ENCODE measurements at places on chromosomes 13 and 19.

GRCh38 chr13:98349731-98350305 lies 172.7 kb upstream of the RNF113B start:
- DNase-seq: no peak

- no peak for DNase-seq
Observed at GRCh38 chr19:18204394-18205199, 755 bp upstream of the RAB3A start.

DNA sequence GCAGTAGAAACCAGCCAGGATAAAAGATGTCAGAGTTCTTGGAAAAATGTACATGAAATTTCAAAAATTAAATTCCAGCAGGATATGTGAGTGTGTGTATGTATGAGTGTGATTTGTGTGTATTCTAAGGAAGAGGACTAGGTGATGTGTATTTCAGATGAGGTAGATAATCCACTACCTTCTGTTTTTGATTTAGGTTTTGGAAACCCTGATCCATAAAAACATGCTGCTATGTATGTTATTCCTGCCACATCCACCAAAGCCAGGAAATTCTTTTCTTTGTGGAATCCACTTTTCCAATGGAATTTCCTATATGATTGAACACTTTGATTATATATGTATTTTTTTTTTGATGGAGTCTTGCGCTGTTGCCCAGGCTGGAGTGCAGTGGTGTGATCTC lies 276.9 kb downstream of the UQCRFS1 start:
- no peak for DNase-seq

DNA sequence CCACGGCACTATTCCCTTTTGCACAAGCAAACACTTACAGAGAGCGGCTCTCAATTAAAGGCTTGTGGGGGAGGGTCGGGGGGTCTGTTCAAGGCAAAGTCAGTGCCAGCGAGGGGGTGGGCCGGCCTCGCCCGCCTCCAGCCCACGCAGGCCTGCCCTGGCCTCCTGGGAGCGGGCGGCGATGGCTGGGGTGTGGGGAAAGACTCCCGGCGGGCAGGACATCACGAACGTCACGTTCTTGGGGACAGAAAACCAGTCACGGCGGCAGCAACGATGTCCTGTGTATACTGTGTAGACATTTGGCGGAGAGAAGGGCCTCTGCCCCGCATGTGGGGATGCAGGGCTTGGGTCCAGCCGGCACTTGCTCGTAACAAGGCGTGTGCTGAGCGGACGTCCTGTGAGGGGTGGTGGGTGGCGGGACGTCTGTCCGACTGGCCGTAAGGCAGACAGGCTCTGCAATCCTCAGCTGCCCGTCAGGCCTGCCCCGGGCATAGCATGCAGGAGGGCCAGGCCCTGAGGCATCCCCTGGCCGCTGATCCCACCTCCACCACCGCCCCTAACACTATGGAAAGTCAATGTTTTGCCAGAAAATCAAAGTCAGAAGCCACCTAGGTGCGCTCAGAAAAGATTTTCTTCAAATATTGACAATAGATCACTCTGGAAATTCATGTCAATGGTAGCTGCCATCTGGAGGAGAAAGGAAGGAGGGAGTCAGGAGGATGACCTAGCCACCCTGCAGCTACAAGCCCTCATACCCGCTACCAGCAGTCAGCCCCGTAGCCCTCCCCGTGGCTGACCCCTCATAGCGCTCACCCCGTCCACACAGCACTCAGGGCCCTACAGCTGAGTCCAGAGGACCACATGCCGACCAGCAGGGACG lies 5.8 kb upstream of the EPHX3 start:
- no peak for DNase-seq

DNA sequence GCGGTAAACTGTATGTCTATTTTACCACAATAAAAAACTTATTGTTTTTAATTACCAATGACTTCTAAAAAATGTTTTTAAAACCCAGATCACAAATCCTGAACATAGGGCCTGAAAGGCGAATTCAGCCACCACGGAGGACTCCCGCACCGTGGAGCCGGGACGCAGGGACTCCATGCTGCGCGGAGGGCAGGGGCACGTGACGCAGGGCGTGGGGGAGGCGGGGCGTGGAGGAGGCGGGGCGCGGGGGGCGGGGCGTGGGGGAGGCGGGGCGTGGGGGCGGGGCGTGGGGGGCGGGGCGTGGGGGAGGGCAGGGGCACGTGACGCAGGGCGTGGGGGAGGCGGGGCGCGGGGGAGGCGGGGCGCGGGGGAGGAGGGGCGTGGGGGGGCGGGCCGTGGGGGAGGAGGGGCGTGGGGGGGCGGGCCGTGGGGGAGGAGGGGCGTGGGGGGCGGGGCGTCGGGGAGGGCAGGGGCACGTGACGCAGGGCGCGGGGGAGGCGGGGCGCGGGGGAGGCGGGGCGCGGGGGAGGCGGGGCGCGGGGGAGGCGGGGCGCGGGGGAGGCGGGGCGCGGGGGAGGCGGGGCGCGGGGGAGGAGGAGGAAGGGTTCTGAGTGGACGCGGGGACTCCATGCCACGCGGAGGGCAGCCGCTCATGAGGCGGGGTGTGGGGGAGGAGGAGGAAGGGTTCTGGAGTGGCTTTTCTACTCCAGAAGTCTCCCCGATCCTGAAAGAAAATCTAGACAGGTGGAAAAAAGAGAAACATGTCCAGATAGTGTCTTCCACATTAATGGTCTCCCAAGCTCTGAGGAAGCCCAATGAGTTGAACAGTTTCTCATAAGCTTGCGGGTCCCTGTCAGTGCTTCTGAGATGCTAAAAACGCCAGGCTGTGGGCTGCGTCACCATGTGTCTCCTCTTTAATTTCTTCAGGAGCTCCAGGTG lies 4.4 kb upstream of the PROZ start:
- no peak for DNase-seq

- no peak for DNase-seq
Observed at GRCh38 chr13:78593652-78594455, 9.5 kb downstream of the POU4F1 start.

DNA sequence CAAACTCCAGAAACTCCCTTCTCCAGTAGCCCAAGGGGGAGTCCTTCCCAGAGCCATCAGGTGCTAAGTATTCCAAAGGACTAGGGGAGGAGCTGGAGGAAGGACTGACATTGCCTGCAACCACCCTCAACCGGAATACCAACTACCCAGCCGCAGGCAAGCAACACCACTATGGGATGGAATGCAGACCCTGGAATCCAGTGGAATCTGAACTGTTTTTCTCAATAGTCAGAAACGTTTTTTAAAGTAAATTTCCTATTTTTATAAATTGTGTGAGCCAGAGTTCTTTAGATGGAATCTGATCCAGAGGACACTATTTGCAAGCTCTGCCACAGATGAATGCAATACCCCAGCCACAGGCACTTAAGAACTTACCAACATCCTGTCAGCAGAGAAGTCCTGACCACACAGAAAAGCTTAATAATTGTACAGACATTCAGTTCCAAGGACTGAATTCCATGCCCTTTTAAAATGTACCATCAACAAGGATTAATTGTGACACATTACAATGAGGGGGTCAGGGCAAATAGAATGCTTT lies 92.1 kb downstream of the USP12 start:
- peak; percentile 91 for DNase-seq

GRCh38 chr13:78679329-78679728 lies 20.4 kb upstream of the OBI1 start:
- DNase-seq: no peak

DNA sequence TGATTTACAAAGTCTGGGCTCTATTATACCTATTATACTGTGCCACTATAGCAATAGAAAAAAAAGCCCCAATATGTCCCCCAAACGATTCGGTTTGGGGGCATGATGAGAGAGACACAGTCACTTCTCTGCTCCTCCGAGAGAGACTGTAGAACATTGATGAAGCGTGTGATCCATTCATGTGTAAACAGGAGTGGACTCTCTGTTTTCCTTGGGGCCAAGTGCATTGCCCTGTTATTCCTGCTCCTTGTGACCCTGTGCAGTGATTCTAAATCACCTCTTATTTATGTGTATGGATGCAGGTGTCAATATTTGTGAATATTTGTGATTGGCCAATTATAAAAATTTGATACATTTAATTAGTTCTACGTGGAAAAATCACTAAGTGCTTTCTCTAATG lies 17.0 kb downstream of the F10 start:
- no peak for DNase-seq

- DNase-seq: no peak
Observed at GRCh38 chr13:43095771-43096719, 72.7 kb downstream of the DNAJC15 start.

DNA sequence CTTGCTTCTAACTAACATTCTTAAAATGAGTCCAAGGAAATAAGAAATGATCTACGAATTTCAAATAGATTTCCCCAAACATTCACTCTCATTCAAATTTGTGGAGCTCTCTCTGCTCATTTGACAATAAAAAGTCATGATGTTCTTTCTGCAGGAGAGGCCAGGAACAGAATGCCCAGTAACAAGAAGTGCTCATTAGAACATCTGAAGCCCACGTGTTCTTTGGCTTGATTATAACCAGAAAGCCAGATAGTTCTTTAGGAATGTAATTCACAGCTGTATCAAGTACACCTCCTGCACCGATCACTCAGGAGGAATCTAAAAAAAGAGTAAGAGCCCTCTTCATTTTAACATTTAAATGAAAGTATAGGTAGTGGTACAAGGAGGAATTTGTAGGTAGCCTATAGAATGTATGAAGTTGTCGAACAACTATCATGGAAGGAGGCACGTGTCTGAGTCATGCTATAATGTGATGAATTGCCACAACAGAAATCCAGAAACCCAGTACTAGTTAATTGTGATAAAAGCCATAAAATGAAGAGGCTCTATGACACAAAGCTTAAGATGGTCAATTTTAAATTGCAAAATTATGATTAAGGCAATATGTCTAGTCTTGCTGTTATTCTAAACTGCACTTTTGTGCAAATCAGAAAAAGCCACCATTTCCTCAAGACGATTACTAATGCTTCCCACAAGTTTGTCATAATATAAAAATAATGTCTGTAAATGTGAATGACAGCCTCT lies 12.8 kb downstream of the MEDAG start:
- DNase-seq: no peak

DNA sequence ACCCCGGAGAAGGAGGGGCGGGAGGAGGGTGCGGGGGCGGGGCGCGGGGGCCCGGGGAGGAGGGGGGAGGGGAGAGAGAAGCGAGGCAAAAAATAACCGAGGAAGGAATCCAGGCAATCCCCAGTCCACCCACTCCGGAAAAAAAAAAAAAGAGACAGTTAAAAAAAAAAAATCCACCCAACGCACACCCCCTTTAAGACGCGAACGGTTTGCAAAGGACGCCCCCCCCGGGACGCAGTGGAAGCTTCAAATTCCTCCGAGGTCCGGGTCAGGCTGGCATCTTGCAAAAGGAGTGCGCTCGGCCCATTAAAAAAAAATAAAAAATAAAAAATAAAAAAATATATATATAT lies at the start of gene CACNA1A:
Gene CACNA1A, minus strand, starts transcription at position 9 of the 350 bp plus-strand sequence. CDS start 255 bp downstream, outside the sequence.
- DNase-seq: no peak

- DNase-seq: no peak
Observed at GRCh38 chr19:10069046-10069445, 17.1 kb upstream of the SHFL start.

DNA sequence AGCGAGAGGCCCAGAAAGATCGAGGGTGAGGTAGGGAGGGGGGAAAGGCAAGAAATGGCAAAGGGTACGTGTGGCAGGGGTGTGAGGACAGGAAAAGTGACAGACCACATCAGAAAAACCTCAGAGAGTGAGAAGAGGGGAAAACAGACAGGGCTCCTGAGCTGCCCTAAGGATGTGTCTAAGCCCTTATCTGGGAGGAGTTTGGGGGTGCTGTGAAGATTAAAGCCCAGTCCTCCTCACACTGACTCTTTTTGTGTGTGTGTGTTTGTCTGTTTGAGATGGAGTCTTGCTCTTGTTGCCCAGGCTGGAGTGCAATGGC lies 703 bp upstream of the PTH2 start:
- DNase-seq: no peak

GRCh38 chr19:36051236-36051635 lies 2.8 kb downstream of the THAP8 start:
- DNase-seq: no peak

- no peak for DNase-seq
Observed at GRCh38 chr13:28166257-28166656, 27.9 kb downstream of the PAN3 start.

DNA sequence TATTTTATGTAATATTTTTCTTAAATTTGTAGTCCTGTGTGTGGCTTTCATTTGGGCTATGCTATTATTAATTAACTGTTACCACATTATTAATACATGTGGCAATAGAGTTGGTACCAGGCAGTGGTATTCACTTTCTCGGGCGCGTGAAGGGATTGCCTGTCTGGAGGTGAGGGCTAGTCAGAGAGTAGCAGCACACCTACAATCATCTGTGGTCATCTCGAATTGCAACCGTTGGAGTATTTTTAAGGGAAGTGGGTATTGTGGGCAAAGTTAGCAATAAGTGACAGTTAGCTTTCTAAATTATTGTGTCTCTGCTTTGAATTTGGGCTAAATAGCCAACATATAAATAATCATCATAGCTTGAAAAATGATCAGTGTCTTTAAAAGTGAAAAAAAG lies 20.0 kb upstream of the GPR18 start:
- DNase-seq: no peak

- no peak for DNase-seq
Observed at GRCh38 chr13:77737583-77738200, 40.2 kb downstream of the SLAIN1 start.

GRCh38 chr19:19466201-19466600 lies 49.1 kb downstream of the TSSK6 start:
- no peak for DNase-seq

DNA sequence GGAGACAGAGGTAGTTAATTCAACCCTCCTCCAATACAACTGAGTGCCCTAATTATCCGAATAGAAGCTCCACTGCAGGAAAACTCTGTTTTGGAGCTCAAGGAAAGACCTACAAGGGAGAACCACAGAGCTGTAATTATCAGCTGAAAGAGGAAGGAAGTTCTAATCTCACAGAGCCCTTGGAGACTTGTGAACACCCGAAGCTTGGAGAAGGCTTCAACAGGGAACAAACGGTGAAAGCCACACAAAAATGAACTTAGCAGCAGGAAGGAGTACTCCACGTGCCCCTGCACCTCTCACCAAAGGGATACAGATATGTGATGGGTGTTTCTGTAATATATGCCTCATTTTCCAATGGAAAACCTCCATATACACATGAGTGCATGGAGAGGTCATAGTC lies 61.1 kb downstream of the IRS2 start:
- no peak for DNase-seq

DNA sequence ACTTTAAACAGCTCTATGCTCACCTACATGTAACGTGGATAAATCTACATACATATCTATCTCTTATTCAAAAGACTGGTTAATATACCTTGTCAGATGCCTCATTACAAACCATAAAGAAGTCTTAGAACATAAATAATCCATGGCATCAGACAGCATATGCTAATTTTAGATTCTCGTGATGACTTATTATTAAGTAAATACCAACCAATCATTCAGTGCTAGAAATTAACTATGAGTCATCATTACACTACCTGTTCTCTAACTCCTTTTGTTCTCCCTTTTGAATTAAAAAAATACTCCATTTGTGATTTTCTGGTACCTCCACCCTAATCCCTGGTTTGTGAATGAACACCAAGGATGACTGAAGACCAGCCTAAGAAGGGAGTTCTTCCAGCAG lies 754.3 kb upstream of the ARGLU1 start:
- DNase-seq: no peak

- DNase-seq: no peak
Observed at GRCh38 chr13:98284679-98285078, 107.6 kb upstream of the RNF113B start.

Measured in AG04449 (cell line).